ENCODE measurements at places on chromosomes 12 and 14. TPM values are rescaled to one million over a fixed set of nuclear protein-coding genes. Genes with fewer than 3 reads are reported as not detected.

The ESPL1 gene
- polyA plus RNA-seq, result 15.2 TPM

The GDF3 gene
- not detected for polyA plus RNA-seq

The LRP1-AS gene
- not detected for polyA plus RNA-seq

The AMHR2 gene
- 0.18 TPM for polyA plus RNA-seq

The ADAM21 gene
- 0.04 TPM for polyA plus RNA-seq

The CLEC2B gene
- polyA plus RNA-seq, result 0.17 TPM

The PMCH gene
- not detected for polyA plus RNA-seq

The PLEKHD1 gene
- polyA plus RNA-seq, result 0.05 TPM

The ATL1 gene
- polyA plus RNA-seq, result 4.2 TPM

The RILPL2 gene
- 2.9 TPM for polyA plus RNA-seq

The LMNTD1 gene
- polyA plus RNA-seq, result not detected

The LGR5 gene
- polyA plus RNA-seq, result not detected

The ASCL1 gene
- polyA plus RNA-seq, result not detected

The HAL gene
- polyA plus RNA-seq, result 0.33 TPM

The CELA1 gene
- polyA plus RNA-seq, result not detected

All from A549 (cell line).